ENCODE measurements at places on chromosomes 3 and 15.
A peak's percentile ranks its signal among the peaks of the same experiment; 100 is the strongest.

GRCh38 chr15:33114374-33114717 lies 80.2 kb downstream of the FMN1 start:
- DNase-seq = no peak

- no peak for DNase-seq
These were observed 16.0 kb downstream of the LTF start for GRCh38 chr3:46448721-46449120.

- no peak for DNase-seq
These were observed 15.2 kb downstream of the ITPR1 start for GRCh38 chr3:4508048-4508981.

DNA sequence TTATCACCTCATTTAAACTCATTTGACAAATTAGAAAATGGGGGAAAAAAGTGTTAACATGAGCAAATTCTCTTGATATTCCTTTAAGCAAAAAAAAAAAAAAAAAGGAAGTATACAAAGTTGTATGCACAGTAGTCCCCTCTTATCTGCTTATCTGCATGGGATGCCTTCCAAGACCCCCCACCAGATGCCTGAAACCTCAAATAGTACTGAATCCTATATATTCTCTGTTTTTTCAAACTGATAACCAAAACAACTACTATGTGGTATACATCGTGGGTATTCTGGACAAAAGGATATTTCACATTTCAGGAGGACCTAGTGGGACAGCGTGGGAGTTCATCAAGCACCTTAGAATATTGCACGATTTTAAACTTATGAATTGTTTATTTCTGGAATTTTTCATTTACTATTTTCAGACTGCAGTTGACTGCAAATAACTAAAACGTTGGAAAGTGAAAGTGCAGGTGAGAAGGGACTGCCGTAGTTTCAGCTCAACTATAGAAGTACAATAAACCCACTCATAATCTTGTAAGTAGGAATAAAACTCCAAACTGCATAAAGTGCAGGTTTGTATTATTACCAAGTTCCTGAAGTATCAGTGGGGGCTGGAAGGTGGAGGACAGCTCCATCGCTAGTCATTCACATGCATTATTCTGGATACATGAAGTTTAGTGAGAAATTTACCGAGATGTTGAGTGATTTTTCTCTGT lies 43.6 kb upstream of the PLCL2 start:
- no peak for DNase-seq

GRCh38 chr3:50345586-50346234 lies at the start of gene ZMYND10:
ZMYND10 (minus strand) TSS chr3:50345732; CDS start chr3:50345579, 153 bp downstream.
- DNase-seq = peak; percentile 35

- no peak for DNase-seq
These were observed 987 bp downstream of the PRTG start for GRCh38 chr15:55741833-55742497.

- DNase-seq = no peak
These were observed 81.2 kb downstream of the PLCH1 start for GRCh38 chr3:155663467-155664212.

DNA sequence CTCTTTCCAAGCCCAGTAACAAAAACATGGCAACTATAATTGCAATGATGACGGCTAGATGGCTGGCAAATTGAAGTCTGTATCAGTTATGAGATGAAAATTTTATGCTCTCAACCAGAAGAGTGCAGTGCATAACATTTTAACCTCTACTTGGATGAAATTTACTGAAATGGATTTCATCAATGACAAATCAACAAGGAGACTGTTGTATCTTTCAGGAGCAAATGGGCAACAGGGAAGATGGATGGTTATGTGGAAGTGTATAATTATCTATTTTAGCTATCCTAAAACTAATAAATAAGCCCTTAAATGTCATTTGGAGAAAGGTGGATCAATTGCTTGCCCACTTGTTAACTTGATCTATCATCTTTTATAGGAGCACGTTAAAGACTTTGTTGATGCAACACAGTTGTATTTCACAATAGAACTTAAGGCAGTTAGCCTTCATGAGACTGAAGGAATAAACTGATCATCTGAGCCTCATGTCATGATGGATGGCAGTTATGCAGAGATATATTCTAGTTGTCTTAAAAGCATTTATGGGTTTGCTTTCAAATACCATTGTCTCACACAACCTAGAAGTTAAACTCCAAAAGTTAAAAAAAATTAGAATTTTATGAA lies 315.1 kb upstream of the TBC1D5 start:
- DNase-seq = no peak

- DNase-seq = no peak
These were observed 86.3 kb downstream of the FAM81A start for GRCh38 chr15:59524331-59524731.

DNA sequence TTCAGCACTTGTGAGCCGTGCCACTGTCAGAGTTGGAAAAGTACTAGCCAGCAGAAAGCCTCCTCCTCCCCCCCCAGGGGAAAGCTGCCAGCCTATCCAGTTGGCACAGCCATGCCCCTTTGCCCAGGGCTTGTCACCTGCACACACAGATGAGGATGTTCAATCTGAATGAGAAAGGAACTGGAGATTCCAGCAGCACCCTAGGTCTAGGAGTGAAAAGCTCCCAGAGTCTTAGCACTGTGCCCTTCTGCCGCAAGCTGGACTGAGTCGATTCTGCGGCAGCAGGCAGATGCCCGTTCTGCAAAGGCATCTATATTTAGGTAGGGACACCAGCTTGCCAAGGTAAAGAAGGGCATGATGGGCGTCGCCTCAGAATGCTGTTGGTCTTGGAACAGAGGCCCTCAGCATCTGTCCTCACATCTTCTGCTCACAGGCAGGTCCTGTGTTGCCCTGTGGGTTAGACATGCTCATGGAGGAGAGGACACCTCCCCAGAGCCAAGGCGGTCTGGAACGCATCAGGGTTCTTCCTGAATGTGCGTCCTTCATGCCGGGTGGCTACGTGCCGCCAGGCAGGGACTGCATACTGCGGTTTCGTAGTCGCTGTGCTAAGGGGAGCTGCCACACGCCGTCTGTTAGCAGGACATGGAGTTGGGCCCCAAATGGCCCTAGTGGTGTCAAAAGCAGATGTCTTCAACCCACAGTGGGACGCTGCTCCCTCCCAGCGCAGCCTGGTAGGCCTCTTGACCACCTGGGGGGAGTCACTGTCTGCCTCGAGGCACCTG lies 109.5 kb downstream of the VGLL4 start:
- no peak for DNase-seq

DNA sequence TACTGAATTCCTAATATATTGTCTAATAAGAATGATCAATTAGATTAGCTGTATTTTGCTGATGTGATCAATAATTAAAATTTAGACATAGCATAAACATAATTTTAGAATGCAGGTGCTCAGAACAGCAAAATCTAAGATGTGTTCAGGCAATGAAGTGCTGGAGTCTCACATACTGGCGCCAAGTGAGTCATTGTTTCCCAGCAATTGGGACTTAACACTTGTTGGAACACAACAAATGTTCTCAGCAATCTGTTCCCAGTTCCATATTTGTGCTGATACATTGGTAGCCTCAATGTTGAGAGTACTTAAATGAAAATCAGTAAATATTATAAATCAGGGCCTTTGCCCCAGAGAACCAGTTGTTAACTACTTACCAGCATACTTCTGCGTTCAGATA lies 619.0 kb downstream of the ROBO1 start:
- DNase-seq = no peak

DNA sequence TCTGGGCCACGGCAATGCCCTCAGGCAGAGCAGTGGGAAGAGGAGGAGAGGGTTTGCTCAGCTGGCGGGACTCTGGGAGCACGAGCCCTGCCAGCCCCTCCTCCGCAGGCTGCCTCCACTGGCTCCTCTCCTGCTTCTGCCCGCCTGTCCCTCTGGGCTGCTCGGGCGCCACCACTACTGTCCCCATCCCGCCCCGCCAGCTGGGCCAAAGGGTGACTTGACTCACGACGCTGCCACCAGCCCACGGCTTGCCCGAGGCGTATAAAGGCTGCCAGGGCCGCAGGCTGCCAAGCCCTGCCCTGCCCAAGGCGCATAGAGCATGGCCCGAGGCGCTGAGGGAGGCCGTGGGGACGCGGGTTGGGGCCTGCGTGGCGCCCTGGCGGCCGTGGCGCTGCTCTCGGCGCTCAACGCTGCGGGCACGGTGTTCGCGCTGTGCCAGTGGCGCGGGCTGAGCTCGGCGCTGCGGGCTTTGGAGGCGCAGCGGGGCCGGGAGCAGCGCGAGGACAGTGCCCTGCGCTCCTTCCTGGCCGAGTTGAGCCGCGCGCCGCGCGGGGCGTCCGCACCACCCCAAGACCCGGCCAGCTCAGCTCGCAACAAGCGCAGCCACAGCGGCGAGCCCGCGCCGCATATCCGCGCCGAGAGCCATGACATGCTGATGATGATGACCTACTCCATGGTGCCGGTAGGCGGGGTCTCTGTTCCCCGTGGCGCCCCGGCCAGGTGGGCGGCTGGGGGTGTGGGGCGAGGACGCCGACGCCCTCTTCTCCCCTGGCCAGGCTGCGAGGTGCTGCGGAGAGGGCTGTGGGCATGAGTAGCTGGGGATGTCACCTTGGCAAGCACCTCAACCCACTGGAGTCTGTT lies at the start of gene GLDN:
TSS of gene GLDN (plus strand) at position 290 of the 861 bp plus-strand sequence. CDS start at position 320, 30 bp downstream.
- no peak for DNase-seq

- no peak for DNase-seq
These were observed 58.1 kb downstream of the DCBLD2 start for GRCh38 chr3:98843266-98843959.

DNA sequence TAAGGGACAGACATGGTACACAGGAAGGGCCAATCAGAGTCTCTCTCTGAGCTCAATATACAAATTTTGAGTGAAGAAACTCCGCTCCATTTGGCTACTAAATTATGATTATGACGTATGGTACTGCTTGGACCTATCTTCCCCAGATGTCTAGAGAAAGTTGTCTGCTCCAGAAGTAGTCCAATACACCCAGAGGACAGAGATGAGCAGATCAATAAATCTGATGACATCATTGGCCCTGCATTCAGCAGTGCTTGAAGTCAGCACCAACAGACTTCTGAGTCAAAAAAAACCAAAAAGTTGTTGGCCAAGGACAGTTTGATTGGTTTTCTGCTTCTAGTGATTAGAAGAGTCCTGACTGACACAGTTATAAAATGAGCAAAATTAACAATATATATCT lies 19.9 kb upstream of the ARHGEF26 start:
- DNase-seq = no peak

GRCh38 chr3:105791131-105791530 lies 77.7 kb downstream of the CBLB start:
- no peak for DNase-seq

GRCh38 chr3:194380326-194380725 lies 10.8 kb upstream of the LRRC15 start:
- no peak for DNase-seq

- DNase-seq = no peak
These were observed 50.0 kb downstream of the PPARG start for GRCh38 chr3:12338595-12339546.
